ENCODE measurements at places on chromosomes 3 and 15. TPM values are rescaled to one million over a fixed set of nuclear protein-coding genes. Genes with fewer than 3 reads are reported as not detected.

Gene NLGN1
- not detected for total RNA-seq

GRCh38 chr3:126646674-126647073 lies 8.2 kb downstream of the TXNRD3 start:
- no peak for DNase-seq

- no peak for DNase-seq
These were observed 161.9 kb upstream of the TNIK start for GRCh38 chr3:171622126-171622525.

DNA sequence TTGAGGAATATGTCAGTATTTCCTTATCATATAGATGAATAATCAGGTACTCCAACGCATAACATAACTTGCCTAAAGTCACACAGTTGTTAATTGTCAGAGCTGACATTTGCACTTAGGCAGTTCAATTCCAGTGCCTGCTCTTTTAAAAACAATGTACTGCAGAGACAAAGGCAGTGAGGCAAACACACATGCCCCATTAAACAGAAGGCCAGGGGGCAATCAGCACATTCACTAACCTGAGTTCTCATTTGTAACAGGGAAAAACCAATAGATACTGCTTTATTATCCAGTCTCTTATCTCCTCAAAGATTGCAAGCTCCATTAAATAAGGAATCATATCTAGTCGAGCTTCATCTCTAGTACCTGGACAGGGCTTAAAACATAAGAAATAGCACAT lies 1017.4 kb downstream of the SQOR start:
- no peak for DNase-seq

DNA sequence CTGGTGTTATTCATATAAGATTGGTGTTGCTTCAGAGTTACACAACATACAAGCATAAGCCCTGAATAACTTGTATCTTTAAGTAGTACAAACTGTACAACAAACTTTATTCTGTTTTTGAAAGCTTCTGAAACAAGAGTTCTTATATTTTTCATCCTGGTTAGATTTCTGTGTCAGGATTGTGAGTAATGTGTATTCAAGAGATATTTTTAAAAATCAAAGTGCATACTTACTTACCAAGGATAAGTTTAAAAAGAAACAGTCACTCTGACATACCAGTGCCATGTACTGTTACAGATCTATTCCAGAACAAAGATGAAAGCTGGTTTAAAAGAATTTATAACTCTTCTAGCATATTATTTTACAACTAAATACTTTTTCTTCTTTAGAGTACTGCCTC lies 755.1 kb downstream of the ZPLD1 start:
- no peak for DNase-seq

- DNase-seq = no peak
These were observed 19.7 kb downstream of the GPR171 start for GRCh38 chr3:151183265-151183671.

- no peak for DNase-seq
These were observed 859.0 kb upstream of the ARPP21 start for GRCh38 chr3:34780294-34780693.

Measured in chondrocyte (in vitro differentiated cells).